Muscle of back (tissue), 13 donors: ENCODE measurements at places on chromosomes 16 and 17. TPM values are rescaled to one million over a fixed set of nuclear protein-coding genes. Genes with fewer than 3 reads are reported as not detected.

GRCh38 chr17:43683928-43684653, 22.4 kb upstream of the MEOX1 start:
- DNase-seq, result no peak

GRCh38 chr17:31266042-31266441, 31.0 kb downstream of the OMG start:
- no peak for DNase-seq

DNA sequence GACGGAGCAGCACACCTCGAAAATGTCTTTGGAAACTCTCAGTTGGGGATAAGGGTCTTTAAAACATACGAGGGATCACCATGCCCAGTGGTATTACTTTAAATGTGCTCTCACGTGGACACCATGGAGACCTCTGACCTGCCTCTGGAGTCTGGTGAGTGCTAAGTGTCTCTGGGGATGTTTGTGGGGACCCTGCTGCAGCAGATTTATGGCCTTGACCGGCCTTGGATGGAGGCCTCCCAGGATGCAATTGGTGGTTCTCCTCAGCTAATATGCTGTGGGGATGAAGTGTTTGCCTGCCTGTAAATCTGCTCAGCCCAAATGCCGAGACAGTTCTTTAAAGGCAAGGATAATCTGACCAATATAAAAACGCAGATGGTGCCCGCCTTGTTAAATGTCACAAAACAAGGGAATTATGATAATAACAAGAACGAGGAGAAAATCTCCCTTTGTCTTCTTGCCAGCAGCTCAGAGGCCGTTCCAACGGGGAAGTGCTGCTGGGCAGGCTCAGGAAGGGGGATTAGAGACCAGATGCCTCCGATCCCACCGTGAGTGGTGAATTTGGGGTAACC, 154.4 kb downstream of the ABCC12 start:
- DNase-seq, result no peak

DNA sequence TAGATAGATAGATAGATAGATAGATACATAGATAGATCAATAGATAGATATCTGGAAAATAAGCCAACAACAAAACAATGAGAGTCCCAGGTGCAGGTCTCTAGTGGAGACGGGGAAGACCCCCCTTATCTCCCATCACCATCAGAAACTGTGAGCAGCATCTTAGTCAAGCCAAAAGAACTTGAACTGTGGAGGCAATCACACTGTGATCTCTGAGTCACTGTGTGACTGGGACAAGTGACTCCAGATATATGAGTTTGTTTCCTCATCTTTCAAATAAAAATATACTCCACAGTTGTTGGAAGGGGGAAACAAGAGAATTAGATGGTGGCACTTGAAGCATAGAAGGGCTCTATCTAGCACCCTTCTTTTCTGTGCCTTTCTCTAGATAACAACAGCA, 42.1 kb downstream of the NOG start:
- DNase-seq, result no peak

DNA sequence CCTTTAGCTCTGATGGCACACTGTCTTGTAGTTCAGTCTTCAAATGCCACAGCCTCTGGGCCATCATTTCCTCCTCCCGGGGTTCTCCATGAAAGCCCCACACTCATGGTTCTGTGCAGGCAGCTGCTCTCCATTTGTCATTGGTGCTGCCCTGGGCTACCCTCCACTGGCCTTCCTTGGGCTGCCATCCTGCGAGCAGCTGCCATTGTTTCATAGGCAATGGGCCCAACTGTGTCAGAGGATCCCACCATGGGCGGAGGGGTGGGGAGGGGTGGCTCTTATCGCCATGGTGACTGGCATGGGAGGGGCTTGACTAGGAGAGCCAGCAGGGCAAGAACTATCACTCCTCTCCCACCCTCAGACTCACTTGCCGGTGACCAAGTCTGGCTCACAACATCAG, 38.6 kb upstream of the BRD7 start:
- DNase-seq, result no peak

Gene GNG13
- polyA plus RNA-seq, result not detected

- DNase-seq, result no peak
These were observed 6.5 kb downstream of the UNC119 start for GRCh38 chr17:28545787-28546415.

DNA sequence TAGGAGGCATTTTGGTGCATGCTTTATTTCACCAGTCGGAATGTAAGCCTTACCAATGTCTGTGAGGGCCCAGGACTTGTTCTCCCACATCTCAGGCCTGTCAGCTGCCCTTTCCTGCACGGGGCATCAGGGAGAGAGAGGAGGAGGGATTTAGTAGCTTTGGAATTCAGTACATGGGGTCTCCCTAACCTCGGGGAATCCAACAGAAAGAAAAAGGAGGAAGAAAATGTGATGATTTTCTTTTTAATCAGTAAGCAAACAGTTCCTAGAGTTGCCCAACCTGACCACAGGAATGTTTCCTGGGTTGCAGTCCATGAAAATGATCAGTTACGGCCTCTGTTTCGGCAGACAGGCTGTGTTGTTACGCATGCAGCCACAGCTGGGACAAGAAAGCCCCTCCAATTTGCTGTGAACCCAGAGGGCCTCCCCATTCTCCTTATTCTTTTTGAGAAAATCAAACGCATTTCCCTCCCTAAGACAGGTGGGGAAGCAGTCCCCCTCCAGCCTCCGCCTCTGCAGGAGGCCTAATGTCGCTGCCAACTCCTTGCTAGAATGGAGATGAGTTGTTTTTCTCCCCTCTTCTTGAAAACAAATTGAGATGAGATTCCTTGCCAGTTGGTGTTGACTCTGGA, 53.1 kb upstream of the TANGO6 start:
- DNase-seq, result peak; percentile 69

DNA sequence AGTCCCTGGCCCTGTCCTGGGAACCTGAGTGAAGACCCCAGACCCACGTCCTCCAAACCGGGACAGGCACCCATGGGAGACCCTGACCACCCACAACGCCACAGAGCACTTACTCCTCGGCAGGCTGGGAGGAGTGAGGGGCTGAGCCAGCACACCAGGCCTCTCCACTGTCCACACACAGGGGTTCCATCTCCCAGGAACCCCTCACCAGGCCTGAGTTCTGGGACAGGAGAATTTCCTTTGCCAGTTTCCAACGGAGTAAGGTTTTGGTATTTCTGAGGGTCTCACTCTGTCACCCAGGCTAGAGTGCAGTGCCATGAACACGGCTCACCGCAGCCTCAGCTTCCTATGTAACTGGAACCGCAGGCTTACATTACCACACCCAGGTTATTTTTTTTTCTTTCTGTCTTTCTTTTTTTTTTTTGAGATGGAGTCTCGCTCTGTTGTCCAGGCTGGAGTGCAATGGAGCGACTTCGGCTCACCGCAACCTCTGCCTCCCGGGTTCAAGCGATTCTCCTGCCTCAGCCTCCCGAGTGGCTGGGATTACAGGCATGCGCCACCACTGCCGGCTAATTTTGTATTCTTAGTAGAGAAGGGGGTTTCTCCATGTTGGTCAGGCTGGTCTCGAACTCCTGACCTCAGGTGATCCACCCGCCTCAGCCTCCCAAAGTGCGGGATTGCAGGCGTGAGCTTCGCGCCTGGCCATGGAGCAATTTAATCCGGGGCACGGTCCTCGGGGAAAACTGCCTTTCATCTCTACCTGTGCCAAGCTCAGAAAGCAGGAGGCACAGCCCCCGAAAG, 1.6 kb downstream of the PGAP6 start:
- DNase-seq, result no peak

Gene NTN1
- 13.0 TPM for polyA plus RNA-seq

Gene EVPLL
- polyA plus RNA-seq, result not detected

DNA sequence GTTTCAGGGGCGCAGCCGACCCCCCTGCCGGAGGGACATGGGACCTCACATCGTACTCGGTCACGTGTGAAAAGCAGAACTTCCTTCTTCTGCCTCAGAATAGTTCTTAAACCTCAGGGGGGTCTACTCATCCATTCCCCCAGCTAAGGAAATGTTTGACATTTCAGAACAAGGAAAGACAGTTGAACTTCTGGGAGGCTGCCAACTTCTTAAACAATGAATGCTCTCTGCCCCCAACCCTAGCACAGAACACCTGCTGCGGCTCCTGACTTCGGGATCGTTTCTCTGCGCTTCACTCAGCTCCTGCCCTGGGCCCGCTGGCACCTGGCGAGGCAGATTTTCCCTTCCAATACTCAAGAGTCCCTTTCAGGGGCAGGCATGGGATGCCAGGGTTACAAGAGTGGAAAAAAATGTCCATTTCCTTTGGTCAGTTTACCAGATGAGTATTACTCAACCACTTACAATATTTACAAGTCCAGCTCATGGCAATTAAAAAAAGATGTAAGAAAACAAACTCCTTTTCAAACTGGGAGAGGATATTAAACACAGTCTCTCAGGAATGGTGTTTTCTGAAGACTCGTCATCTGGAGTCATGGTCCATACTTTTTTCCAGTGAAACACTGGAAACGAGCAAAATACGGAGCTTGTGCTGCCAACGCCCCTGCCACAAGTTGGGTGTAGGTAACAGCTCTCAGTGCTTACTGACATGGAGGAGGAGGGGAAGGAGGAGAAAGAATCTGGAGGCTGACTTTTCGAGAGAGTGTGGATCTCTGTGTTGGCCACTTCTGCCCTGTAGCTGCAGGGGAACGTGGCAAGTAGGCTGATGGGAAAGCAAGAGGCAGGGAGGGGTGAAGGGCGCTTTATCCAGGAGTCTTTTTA, 235.7 kb downstream of the NTN1 start:
- no peak for DNase-seq

Gene UTP18
- 34.5 TPM for polyA plus RNA-seq

GRCh38 chr16:53061701-53062159, 6.9 kb downstream of the CHD9 start:
- DNase-seq, result no peak

- DNase-seq, result no peak
These were observed 170.3 kb upstream of the RPH3AL start for GRCh38 chr17:522919-523318.

GRCh38 chr17:58113947-58114346, 30.7 kb downstream of the DYNLL2 start:
- no peak for DNase-seq

DNA sequence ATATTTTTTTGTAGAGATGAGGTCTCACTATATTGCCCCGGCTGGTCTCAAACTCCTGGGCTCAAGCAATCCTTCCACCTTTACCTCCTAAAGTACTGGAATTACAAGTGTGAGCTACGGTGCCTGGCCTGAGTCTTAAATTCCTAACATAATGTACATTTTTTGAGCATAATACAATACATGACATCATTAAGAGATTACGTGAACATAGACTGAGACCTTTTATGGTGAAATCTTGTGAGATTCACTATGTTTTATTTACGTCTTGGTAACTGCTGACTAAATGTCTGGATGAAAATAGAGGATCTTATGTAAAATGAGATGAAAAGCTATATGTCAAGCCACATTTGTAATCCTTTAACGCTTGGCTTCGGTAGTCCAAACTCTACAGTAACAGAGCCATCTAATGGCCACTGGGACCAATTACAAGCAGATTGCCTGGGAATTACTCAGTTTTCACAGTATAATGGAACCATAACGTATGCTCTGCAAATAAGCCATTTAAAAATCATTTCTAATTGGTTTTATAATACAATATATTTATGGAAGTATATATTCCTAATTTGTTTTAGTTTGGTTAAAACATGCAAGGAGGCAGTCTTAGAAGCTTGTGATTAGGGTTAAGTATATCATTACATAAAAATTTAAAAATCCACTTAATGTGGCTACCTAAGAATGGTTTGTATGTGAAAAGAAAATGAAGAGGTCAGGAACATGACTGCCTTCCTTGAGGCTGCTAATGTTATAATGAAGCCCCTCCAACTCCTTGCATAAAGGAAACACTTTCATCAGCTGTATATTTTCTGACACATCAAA, 8.1 kb upstream of the EFCAB13 start:
- peak; percentile 90 for DNase-seq

DNA sequence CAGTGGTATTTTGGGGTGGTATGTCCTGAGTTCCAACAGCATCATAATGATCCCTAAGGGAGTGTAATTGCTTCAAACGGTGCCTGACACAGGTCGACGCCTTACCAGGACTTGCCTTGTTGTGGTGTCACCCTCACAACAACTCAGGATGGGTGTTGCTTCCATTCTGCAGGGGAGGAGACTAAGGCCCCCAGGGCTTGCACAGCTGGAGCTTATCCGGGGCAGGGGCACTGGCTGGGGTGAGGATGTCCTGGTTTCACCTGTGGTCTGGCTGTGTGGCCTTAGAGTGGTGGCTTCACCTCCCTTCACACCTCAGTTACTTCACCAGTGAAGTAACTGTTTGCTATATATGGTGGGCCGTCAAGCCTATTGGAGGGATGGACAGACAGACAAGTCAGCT, 23.3 kb downstream of the LLGL2 start:
- no peak for DNase-seq

DNA sequence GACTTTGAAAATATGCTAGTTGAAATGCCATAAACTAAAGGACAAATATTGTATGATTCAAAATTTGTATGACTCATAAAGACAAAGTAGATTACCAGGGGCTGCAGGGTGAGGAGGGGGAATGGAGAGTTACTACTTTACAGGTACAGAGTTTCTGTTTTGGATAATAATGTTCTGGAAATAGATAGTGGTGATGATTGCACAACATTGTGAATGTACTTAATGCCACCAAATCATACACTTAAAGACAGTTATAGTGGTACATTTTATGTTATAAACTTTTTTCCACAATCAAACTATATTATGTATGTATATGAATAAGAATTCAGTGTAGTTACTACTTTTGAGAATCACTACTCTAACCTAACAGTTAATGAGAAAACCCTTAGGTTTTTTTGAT, 368.1 kb downstream of the ZFHX3 start:
- DNase-seq, result no peak

- DNase-seq, result no peak
These were observed 110.2 kb upstream of the LHX1 start for GRCh38 chr17:36827081-36827480.
